ENCODE measurements at places on chromosomes 2 and 18.

- DNase-seq: no peak
These were observed 147.2 kb upstream of the NOSTRIN start for GRCh38 chr2:168655207-168655606.

DNA sequence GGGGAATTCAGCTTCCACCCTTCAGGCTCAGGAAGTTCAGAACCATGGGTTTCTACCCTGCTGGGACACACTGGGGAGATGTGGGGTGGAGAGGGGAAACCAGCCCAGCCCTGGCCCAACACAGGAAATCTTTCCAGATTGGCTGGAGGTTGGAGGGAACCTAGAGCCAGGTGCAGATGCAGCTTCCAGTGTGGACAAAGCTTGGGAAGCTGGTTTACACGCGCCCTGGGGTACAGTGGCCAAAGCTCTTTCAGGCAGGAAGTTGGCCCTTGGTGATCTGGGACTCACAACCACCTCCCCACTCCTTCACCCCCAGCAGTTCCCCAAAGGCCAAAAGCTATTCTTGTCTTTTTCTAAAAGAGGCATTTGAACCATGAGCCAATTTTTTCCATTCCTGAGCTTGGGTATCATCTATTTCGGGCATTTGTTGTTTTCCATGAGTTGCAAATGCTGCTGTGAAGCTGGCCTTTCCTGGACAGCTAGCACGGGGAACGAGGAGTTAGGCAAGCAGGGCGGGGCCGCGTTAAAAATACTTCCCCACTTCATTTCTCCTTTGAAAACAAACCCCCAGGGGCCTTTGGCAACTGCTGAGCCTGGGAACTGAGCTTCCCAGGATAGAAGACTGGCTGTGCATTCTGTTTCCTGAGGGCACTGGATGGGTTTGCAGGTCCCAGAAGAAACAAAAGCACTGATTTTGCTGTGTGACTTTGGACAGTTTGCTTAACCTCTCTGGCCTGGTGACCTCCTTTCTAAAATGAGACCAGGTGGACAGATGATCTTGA lies 3.1 kb upstream of the ARID5A start:
- DNase-seq: no peak

DNA sequence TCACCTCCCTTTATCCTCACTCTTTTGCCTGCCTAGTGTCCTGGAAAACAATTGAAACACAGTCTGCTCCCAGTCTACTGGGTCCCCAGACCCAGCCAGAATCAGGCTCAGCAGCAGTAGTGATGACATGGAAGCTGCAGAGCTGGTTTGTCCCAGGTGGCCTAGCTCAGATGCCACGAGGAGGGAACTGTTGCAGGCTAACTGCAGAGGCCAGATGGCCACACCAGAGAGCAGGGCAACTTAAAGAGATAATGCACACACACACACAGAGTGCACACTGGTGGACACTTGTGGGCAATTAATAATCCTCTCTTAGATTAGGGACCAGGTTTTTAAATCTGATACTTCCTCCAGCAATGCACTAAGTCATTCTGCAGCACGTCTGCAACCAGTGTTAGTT lies 42.4 kb downstream of the GYPC start:
- no peak for DNase-seq

DNA sequence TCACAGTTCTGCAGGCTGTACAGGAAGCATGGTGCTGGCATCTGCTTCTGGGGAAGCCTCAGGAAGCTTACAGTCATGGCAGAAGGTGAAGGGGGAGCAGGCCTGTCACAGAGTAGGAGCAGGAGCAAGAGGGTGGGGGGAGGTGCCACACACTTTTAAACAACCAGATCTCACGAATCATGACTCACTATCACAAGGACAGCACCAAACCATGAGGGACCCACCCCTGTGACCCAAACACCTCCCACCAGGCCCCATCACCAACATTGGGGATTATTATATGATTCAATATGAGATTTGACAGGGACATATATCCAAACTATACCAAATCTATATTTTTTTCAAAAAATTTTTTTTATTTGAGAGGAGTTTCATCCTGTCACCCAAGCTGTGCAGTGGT lies 51.0 kb upstream of the GLS start:
- DNase-seq: no peak

DNA sequence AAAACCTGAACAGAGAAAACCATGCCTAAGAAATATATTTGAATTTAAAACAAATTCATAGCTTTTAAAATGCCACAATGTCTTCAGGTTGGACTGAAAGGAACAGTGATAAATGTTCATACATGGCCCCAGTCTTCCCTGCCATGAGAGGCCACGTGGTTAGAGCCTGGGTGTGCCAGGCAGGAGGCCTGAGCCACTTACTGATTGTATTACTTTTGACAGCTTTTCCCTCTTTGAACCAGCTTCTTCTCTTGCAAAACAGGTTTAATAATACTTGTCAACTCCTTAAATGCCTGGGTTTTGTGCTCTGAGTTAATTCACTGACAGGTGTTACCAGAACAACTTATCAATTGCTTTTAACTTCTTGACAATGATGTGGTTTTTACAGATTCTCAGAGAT lies 27.0 kb downstream of the RBKS start:
- no peak for DNase-seq

DNA sequence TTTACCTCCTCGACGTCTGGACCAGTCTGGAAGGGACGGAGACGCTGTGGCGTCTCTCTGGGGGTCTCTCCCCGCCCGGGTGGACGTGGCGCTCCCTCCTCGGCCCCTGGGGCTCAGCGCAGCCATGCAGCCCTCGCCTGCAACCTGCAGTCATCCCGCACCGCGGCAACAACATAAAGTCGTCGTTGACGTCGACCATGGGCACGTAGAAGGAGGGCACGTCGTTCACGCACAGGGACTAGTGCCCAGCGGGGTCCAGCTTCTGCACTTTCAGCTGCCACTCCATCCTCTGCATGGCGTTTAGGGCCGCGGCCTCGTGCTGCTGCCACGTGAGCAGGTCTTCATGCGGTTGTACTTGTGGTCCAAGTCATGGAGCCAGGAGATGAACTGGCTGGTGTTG lies 889.6 kb upstream of the LRRTM1 start:
- no peak for DNase-seq

GRCh38 chr2:214311031-214311533 lies 99.8 kb upstream of the VWC2L start:
- DNase-seq: no peak

GRCh38 chr2:63654959-63655358 lies 66.2 kb downstream of the MDH1 start:
- DNase-seq: no peak

DNA sequence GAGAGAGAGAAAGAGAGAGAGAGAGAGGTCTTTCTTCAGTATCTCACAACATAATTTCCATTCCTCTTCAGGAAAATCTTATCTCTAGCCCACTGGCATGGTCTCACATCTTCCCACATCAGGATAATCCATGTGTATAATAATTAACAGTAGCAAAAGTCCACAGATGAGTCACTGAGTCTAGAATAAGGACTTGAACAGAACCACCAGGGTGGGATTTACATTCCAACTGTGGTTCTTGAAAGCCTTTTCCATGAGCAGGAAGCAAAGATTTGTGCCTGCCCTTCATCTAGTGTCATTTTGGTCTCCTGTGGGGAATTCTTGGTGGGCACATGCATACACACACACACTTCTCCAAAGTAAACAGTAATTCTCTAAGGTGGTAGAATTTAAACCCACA lies 107.1 kb upstream of the TCF4 start:
- no peak for DNase-seq

GRCh38 chr2:31282634-31283033 lies 48.7 kb downstream of the EHD3 start:
- no peak for DNase-seq

DNA sequence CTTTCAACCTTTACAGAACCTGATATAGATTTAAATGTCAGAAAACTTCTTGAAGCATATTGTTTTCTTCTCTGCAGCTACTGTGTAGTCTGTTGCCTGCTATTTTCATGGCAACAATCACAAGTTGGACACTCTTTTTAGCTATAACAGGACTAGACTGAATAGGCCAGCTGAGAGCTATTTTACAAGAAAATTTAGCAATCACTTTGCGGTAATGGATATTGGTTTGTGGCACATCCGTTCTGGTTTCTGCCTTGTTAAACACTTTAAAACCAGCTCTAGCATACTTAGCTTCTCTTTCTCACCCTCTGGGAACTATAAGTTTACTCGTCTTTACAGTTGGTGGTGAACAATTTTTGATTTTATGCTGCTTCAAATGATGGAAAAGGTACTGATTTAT lies 125.7 kb downstream of the MAP2 start:
- DNase-seq: no peak

DNA sequence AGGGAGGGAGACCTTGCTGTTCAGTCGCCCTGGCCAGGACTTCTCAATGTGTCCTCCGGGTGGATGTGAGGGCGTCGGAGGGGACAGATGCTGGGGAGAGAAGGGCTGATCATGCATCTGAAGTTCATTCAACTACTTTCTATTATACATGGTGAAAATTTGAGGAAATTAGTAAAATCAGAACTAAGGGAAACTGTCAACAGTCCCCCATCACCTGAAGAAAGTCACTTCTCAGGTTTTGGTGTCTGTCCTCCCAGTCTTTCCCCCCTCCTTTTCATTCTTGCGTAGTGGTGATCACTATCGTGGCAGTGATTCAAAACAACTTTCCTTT lies 17.4 kb upstream of the ACKR3 start:
- DNase-seq: no peak

DNA sequence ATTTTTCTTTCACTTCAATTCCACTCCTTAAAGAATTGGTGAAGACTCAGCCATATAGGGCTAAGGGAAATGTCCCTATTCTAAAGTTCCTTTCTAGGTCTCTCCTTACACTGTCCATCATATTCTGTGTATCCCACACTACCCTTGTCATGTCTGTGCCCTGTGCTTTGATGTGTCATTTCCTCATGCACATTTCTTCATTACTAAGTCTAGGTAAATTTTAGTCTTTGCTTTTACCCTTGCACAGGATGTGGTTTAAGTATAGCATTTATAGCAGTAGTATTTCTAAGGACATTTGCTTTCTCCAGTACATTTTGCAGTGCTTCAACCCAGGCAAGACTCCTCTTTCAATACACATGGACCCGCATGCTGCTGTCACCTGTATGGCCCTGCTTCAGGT lies 221.5 kb upstream of the ACVR2A start:
- peak; percentile 19 for DNase-seq

DNA sequence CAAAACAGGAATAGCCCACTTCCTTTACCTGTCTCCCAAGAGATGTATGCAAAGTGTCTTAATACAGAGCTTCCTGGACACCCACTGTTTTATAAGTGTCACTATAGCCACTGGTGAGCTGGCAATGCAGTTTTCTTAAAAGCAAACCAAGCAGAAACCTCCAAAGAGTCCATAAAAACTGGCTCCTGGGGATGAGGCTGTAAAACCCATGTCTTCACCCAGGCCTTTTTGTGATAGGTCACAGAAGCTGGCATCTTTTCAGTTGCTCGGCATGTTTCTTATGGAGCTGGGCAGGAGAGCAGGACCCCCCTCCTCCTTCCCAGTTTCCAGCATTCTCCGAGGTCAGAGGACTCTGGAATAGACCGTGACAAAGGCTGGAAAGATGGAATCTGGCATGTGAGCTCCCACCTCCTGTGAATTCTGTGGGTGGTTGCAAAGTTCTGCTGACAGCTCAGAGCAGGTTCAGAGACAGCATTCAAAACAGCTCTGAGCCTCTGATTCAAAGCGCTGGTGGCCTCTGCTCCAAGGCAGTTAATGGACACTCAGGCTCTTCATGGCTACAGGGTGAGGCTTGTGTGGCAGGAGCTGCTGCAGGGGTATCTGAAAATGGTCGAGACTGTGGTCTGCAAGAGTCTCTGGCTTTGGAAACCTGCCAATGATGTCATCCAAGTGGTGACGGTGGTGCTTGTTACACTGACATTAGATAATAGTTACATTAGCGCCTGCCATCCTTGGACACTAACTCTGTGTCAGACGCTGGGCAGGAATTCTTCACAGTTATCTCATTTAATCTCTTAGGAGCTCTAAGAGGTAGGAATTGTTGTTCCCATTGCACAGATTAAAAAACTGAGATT lies 283.4 kb downstream of the CLIP4 start:
- no peak for DNase-seq

DNA sequence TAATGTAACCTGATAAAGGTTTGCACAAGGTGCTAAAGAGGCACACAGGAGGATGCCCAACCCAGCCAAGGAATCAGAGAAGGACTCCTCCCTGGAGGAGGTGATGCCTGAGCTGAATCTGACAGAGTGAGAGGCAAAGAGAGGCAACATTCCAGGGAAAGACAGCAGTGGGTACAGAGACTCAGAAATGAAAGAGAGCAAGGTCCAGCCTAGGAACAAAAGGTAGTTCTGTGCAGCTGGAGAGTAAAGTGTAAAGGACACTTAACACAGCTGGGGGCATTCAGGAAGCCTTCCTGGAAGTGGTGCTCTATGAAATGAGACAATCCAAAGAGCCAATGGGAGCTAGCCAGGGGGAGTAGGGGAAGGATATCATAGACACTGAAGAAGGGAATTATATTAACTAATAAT lies 181.0 kb upstream of the GLI2 start:
- no peak for DNase-seq

DNA sequence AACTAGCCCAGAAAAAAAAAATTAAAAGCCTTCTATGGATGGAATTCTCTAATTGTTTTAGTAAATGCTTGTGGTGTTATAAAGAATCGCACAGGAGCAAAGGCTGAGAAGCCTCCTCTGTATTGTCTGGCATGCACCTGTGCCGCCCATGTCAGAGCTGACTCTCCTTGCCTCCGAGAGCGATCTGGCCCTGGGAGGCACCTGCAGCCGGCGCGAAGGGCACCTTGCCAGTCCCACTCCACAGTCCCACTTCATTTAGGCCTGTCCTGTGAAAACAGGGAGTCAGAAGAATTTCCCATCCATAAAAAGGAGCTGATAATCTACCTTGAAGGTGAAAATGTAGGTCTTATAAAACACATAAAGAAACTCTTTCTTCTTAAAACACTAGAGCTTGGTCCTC lies 170.9 kb upstream of the PXDN start:
- no peak for DNase-seq

DNA sequence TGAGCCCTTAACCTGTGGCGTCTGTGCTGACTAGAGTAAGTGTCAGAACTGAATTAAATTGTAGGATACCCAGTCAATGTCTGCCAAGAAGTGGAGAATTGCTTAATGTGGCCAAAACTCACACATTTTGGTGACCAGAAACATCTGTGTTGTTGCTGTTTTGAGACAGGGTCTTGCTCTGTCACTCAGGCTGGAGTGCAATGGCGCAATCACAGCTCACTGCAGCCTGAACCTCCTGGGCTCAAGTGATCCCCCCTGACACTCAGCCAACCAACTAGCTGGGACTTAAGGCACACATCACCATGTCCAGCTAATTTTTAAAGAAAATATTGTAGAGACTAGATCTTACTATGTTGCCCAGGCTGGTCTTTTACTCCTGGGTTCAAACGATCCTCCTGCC lies 34.4 kb upstream of the RTN4 start:
- DNase-seq: no peak

GRCh38 chr18:33923980-33924379 lies 300.7 kb downstream of the NOL4 start:
- DNase-seq: no peak

DNA sequence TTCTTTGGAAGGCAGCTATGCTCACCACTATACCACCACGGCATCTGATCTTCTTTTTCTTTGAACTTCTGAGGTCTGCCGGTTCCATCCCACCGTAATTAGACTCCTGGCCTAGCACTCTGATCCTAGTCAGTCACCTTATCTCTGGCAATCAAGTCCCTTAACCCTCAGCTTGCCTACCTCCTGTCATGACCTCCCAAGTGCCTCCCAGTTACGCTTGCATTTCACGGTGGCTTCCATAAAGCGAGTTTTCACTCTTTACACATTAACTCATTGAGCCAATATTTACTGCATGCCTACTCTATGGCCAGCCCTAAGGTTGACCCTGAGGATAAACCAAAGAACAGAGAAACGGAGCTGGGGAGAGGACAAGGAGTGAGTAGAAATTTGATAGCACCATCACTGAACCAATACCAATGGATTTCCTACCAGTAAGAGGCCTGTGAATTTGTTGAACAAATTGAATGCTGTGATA lies 37.8 kb upstream of the TMEM182 start:
- DNase-seq: no peak

Measured in CD4-positive, alpha-beta T cell (primary cell).